ENCODE measurements at places on chromosomes 7 and 10.

DNA sequence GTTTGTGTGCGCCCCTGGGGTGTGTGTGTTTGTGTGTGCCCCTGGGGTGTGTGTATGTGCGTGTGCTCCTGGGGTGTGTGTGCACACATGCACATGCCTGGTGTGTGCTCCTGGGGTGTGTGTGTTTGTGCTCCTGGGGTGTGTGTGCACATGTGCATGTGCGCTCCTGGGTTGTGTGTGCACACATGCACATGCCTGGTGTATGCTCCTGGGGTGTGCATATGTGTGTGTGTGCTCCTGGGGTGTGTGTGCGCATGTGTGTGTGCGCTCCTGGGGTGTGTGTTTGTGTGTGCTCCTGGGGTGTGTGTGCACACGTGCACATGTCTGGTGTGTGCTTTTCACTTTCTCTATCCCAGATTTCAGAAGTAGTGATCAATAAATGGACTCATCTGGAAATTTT is 321.0 kb downstream of the WDR37 start:
- no peak for DNase-seq

DNA sequence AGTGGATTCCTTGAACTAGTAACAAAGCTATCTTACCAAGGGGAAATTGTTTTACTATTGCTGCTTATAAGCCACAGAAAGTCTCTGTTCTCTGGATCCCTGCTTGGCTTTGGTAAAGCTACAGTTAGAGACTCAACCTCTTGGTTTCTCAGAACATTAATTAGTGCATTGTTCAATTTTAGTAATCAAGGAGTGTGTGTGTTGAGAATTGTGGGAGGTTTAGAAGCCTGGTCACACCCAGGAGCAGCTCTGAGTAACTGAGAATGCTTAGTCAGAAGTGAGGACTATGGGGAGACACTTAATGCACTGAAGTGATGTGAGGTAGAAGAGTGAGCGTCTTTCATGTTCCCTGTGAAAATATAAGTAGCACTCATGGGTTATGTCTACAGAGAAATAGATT is 8.2 kb upstream of the ACTA2 start:
- no peak for DNase-seq

DNA sequence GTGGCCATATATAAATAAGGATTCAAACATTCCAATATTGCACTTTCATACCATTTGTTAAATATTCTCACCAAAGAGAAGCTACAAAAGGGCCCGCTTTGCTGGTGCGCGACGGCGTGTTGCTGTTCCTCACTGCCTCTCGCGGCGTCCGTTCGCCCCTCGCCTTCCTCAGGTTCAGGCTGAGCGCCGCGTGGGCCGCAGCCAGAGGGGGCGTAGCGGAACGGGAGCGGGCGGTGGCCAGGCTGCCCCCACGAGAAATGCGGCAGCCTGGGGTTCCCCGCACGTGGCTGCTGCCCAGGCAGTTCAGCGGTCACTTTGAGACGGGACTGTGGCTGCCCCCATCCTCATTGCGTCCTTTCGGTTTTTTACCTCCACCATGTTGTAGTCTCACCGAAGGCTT is 67.3 kb upstream of the VWDE start:
- DNase-seq = no peak

GRCh38 chr7:134941952-134942351 is 44.4 kb upstream of the AGBL3 start:
- no peak for DNase-seq
